Endothelial cell (in vitro differentiated cells): ENCODE measurements at places on chromosomes 11 and 22. TPM values are rescaled to one million over a fixed set of nuclear protein-coding genes. Genes with fewer than 3 reads are reported as not detected.
A peak's percentile ranks its signal among the peaks of the same experiment; 100 is the strongest.

The OR8K3 gene
- total RNA-seq = not detected

DNA sequence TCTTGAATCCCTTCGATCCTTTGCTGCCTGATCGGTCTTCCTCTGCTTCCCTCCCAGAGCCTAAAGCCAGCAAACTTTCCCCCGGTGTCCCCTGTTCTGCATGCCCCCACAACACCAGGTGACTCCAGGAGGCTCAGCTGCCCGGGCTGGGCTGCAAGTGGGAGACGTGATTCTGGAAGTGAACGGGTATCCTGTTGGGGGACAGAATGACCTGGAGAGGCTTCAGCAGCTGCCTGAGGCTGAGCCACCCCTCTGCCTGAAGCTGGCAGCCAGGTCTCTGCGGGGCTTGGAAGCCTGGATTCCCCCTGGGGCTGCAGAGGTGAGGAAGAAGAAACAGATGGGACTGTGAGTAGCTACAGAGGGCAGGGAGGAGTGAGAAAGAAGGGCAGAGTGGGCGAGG is 3.6 kb downstream of the NHERF4 start:
- DNase-seq = no peak

The MCAT gene
- 10.3 TPM for total RNA-seq

- peak; percentile 8 for DNase-seq
These were observed 134.1 kb downstream of the SLC17A6 start for GRCh38 chr11:22472306-22472705.

DNA sequence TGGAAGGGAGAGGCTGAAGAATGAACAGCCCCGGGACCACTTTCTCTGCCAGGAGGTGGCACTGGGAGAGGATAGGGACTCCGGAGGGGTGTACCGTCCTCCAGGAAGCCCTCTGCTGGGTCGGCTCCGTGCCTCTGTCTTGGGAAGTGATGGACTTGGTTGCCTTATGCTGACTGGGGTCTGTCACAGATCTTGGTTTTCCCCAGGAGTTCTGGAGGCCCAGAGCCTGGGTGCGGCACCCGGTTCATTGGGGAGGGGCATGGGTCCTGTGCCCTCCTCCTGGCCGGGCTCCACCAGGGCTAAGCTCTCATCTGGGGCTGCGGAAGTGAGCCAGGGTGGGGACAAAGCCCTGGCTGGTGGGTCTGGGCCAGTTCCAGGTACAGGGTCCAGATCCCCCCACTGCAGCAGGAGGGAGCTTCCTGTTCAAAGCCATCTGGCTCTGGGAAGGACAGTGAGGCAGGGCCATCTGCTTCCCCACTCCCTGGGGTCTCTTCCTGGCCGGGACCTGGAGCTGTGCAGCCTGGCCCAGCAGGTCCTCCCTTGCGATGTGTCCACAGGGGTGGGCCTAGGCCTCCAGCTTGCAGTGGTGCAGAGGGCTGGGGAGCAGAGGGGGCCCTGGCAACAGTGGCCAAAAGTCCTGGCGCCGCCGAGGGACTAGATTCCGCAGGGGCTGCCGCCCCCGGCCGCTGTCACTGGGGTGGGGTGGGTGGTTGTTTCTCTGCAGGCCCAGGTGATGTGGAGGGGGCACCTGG is 1.1 kb upstream of the AP2A2 start:
- DNase-seq = no peak

- no peak for DNase-seq
These were observed 1.3 kb downstream of the C11orf42 start for GRCh38 chr11:6206456-6207180.

- DNase-seq = no peak
These were observed 50.2 kb downstream of the PC start for GRCh38 chr11:66907751-66908630.

- no peak for DNase-seq
These were observed 8.2 kb upstream of the NAP1L4 start for GRCh38 chr11:3000032-3000961.
